Kidney epithelial cell (primary cell): ENCODE measurements at places on chromosomes 4 and X.

DNA sequence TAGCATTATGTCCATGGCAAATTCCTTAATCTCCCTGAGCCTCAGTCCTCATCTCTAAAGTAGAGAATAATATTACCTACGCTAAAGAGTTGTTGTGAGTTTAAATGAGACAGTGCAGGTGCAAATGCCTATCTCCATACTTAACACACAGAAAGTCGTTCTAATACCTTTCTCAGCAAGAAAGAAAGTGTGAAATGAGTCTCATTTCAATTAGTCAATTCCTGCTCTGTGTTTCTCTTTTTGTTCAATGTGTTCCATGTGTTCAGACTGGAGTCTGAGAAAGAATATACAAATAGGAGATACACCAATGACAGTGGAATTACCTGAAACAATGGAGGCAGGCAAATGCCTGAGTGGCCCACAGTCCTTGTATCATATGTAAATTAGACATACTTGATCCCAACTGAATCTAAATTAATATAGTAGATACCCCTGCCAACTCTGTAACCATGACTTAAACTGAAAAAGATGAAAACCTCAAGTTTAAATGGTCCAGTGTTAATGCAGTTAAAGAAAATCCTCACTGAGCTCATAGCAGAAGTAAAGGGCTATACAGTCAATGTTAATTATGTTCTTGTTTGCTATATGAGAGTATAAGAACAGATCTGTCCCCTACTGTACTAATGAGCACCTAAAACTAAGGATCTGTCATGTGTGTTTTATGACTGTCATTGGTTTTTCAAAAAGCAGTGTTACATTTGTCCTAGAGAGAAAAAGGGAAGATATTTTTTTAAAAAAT lies 68.2 kb downstream of the GPC3 start:
- DNase-seq = no peak

DNA sequence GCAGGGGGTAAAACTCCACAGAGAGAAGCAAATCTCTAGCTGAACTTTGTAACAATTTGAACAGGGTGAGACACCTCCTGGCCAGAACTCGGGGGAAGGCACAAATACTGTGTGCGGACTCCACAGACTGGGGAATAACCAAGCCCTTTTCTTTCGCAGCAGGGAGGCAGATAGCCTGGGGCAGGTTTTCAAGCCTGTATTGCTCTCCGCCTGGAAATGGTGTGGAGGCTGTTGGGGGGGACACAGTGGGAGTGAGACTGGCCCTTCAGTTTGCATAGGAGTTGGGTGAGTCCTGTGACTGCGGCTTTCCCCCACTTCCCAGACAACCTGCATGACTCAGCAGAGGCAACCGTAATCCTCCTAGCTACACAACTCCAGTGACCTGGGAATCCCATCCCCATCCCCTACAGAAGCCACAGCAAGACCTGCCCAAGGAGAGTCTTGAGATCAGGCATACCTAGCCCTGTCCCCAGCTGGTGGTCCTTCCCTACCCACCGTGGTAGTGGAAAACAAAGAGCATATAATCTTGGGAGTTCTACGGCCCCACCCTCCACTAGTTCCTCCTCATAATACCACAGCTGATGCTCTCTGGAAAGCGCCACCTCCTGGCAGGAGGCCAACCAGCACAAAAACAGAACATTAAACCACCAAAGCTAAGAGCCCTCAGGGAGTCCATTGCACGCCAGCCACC lies 12.9 kb upstream of the SMPX start:
- DNase-seq = no peak

DNA sequence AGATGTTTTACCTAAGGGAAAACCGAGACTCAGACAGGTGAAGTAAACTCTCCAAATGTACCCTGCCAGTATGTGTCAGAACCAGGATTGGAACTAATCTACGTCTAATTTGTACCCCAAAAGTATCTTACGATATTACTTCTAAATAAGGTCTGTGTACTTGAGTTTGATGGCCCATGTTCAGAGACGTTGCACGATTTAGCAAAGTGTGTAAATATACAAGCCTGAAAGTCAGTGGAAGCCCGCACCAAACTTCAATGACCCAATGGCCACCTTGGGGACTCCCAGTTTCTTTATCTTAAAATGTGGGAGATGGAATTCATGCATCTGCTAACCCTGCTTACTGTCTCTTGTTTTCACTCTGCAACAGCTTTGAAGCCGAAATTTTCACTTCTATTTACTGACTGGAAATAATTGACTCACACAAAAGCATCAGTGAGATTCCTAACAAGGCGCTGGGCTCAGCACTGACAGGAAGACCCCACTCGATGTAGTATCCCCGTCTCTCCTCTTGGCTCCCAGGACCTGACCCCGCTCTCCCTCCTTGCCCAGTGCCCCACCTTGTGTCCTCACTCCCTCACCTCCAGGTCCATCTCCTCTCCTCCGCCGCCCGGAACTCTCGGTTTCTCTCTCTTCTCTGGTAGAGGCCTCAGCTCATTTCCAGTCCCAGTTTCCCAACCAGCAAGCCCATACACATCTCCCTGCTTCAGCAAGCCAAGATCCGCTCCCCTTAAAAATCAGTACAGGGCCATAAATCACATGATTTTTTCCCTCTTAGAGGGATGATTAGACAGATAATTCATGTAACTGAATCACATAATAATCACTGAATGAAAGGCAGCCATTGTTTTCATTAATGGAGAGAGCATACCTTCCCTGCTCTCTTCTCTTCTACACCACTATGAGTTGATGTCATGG lies 42.8 kb downstream of the ENPP6 start:
- no peak for DNase-seq

GRCh38 chrX:24248042-24248441 lies 65.8 kb downstream of the SUPT20HL2 start:
- no peak for DNase-seq

DNA sequence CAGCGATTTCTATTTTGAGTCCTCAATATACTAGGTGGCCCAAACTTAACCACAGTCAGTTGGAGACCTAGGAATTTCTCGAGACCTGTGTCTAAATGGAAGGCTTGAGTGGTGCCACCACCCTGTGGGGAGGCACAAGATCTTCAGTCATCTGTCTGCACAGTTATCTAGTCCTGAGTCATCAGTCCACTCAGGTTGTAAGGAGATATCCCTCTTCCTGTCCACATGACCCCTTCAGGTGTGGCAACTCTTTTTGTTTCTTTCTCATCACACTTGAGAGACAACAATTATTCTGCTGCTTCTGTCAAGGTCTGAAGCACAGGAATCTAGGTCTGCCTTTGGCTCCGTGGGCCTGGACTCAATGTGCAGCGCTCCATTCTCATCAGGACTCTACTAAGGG lies 64.4 kb upstream of the IBSP start:
- no peak for DNase-seq

GRCh38 chrX:134470013-134470412 lies 10.0 kb downstream of the HPRT1 start:
- DNase-seq = no peak

DNA sequence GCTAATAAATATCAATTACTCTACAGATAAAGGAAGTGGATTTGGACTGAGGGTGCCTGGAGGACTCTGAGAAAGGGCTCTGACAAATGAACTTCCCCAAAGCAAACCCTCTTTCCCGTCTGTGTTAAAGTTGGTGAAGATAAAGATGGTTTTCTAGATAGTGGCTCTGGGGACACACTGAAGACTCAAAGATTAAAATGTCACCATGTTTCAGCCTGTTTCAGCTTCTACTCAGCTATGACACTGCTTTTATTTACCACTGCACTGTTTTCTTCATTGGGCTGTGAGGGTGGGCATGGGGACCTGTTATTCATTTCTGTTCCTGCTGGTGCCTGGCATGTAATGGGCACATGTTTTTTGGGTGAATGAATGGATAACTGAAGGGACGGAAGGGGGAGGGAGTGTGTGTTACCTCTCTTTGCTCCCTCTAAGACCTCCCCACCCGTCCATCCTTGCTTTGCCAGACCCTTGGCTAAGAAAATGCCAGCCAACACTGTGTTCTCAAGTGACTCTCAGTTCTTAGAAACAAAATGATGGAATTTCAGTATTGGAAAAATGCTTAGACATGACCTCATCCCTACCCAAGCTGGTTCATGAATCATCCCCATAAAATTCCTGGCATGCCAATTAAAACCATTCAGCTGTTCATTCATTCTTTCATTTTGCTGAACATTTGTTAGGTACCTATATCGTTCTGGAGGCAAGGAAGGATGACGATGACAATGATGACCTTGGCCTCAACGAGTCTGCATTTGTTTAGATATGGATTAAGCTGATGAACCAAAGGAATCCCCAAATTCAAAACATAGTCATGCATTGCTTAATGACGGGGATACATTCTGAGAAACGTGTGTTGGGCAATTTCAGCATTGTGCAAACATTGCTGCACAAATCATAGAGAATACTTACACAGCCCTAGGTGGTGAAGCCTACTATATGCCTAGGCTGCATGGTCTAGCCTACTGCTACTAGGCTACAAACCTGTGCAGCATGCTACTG lies 13.4 kb upstream of the STK32B start:
- DNase-seq = peak; percentile 88

DNA sequence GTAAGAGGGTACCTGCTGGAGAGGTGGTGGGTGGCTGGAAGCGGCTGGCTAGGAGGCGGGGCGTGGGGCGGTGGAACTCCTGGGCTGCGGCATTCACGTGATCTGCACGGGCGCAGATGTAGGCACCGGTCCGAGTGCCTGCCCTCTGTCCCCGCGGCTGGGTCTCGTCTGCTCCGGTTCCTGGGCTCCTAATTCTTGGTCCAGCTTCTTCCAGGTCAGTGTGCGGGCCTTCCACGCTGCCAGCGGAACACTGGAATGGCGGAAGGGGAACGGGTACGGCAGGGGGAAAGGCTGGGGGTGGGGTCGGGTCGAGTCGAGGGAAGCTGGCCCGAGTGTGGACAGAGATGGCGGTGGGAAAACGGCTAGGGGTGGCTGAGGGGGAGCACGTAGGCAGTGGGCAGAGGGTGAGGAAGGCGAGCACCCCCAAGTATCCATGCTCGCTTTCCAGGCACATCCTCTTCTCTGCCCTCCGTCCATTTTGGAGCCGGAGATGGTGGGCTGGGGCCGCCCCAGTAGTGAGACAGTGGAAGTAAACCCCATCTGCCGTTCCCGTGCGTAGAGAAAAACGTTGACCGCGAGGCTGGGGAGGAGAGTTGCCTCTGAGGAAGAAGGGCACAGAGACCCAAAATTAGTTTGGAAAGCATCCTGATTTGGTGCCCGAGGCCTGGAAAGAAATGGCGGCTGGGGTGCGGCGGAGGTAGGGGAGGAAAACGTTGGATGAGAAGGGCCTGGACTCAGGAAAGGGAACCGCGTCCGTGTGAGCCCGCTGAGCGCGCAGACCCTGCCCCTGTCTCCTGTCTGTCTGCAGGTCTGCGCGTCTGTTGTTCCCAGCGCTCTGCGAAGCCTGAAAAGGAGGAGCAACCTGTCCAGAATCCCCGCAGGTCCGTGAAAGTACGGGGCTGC lies at the start of gene TCEAL4:
Gene TCEAL4, plus strand, starts transcription at position 105 of the 903 bp plus-strand sequence. CDS start 1,161 bp downstream, outside the sequence.
- no peak for DNase-seq

GRCh38 chrX:41300758-41301437 lies 33.1 kb upstream of the DDX3X start:
- no peak for DNase-seq

- DNase-seq = no peak
Observed at GRCh38 chr4:20313237-20314030, 61.7 kb downstream of the SLIT2 start.

- no peak for DNase-seq
Observed at GRCh38 chr4:107546638-107547037, 173.4 kb downstream of the PAPSS1 start.

GRCh38 chr4:181946902-181947301 lies 296.3 kb upstream of the TENM3 start:
- DNase-seq = no peak

GRCh38 chrX:108020631-108021030 lies 24.2 kb upstream of the VSIG1 start:
- DNase-seq = no peak

DNA sequence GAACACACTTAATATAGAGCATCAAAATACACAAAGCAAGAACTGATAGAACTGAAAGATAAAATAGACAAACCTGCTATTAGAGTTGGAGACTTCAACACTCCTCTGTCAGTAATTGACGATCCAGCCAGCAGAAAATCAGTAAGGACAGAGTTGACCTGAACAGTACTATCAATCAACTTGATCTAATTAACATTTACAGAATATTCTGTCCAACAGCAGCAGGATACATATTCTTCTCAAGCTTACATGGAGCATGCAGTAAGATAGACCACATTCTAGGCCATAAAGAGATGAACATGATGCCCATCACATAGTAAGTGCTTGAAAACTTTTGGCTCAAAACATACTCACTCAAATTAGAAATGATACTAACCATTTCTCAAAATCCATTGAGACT lies 196.7 kb upstream of the KLF3 start:
- DNase-seq = no peak

DNA sequence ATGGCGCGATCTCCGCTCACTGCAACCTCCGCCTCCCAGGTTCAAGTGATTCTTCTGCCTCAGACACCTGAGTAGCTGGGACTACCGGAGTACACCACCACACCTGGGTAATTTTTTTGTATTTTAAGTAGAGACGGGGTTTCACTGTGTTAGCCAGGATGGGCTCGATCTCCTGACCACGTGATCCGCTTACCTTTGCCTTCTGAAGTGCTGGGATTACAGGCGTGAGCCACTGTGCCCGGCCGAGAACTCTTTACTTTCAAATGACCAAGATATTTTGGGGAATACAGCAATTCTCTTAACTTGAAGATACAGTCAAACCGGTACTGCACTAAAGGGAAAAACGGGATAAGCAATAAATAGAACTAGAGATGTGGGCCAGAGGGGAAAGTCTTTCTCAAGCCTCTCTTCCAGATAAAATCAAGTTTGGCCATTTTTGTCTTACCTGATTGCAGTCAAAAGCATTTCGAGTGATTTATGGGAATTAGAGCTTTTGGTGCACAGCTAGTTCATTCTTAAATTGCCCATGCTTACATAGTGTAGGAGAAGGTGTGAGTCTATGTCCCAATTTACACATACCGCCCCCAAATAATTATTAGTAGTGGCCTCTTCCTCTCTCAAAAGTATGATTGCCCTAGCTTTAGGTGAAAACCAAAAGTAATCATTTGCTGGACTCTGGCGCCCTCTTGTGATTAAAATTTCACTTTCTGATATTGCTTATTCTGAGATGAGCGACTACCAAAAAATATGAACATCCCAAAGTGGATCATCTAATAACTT lies 53.2 kb upstream of the ABCG2 start:
- no peak for DNase-seq

DNA sequence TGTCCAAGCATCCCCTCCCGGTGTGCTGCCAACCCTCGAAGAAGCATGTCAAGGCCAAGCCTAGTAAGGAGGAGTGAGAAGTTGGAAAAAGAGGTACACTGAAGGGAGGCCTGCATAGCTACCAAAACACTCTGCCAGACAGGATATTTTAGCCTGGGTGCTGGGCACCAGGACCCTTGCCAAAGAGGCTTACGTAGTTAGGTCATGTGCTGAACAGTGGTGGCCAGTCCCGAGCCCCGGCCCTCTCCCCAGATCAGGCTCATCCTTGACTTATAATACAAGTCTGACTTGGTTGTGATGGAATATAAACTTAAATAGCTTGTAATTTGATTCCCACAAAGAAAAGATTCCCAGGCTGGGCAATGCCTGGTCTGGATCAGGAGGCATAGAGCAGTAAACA lies 149.3 kb downstream of the ARHGEF9 start:
- DNase-seq = no peak

GRCh38 chr4:185039508-185040273 lies 21.4 kb downstream of the HELT start:
- DNase-seq = peak; percentile 18

- no peak for DNase-seq
Observed at GRCh38 chr4:112515198-112516065, 548 bp downstream of the NEUROG2 start.

- no peak for DNase-seq
Observed at GRCh38 chr4:168028568-168028967, 63.8 kb upstream of the ANXA10 start.

- DNase-seq = no peak
Observed at GRCh38 chr4:152044331-152045036, 283.7 kb upstream of the GATB start.
